Activated CD4-positive, alpha-beta T cell treated with anti-CD3 and anti-CD28 coated beads for 36 hours (primary cell): ENCODE measurements at places on chromosomes 3 and 15. TPM values are rescaled to one million over a fixed set of nuclear protein-coding genes. Genes with fewer than 3 reads are reported as not detected.

- no peak overlapping the region for H3K4me3 ChIP-seq
- no peak for DNase-seq
- H3K27me3 ChIP-seq: peaks cover 4% of the 10 kb centered on the region
- no peak overlapping the region for H3K27ac ChIP-seq
- H3K4me1 ChIP-seq: no peaks in the 10 kb centered on the region
Observed at GRCh38 chr3:5079761-5080160, 42.3 kb upstream of the ARL8B start.

- no peak overlapping the region for H3K27ac ChIP-seq
- no peak for DNase-seq
- no peaks in the 10 kb centered on the region for H3K4me1 ChIP-seq
- no peaks in the 10 kb centered on the region for H3K27me3 ChIP-seq
- no peak overlapping the region for H3K4me3 ChIP-seq
Observed at GRCh38 chr3:78732893-78733292, 1034.9 kb downstream of the ROBO1 start.

DNA sequence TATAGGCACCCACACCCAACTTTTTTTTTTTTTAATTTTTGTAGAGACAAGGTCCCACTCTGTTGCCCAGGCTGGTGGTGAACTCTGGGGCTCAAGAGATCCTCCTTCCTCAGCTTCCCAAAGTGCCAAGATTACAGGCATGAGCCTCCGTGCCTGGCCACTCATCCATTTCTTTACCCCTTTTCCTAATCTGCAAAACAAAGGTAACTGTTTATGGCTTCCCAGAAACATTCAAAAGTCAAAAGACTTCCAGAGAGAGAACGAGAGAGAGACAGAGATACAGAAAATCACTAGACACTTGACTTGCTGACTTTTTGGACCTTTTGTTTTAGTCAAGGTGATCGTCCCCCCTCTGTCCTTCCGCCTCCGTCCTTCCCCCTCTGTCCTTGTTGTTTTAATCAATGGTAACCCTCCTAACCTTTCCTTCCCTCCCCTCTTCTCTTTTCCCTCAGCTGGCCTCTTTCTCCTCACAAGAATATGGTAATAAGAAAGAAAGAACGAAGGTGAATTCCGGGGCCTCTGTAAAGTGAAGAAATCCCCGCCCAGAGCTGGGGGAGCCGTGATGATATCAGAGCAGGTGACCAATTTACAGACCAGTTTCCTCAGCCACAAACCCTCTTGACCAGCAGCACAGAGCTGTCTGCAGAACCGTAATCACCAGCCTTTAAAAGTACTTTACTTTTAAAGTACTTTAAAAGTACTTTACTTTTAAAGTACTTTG, 21.9 kb downstream of the KLHL6 start:
- H3K36me3 ChIP-seq: peaks cover 35% of the 10 kb centered on the region
- H3K27ac ChIP-seq: peak overlapping the region; percentile 45
- H3K27me3 ChIP-seq: no peaks in the 10 kb centered on the region
- no peak overlapping the region for H3K4me3 ChIP-seq

DNA sequence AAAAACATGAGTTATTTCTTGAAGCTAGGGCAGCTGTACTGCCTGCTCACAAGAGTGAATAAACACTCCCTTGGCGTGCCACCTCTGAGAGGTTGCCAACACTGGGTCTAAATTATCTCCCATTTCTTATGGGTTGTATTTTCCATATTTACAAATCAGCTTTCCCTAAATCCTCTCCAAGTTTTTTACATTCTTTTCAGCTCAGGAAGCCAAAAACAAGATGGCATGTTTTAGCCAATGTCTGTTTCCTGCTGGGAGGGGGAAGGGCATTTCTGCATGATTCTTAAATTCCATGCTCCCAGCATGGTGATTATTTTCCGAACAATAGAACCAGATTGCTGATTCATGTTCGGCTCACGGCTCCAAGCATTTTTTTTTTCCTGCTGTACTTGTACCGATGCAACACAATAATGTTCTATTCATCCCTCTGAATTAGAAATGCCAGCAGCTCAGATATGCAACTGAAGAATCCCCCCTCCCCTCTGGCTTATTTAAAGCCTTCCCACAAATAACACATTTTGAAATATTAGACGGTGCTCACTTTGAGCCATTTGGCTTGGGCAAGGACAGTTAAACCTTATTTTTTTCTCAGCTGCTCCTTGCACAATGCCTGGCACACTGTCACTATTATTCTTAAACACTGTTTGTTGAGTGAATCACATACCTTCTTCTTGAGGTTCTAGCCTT, 252.5 kb downstream of the THRB start:
- no peak overlapping the region for H3K27ac ChIP-seq
- no peaks in the 10 kb centered on the region for H3K36me3 ChIP-seq
- H3K4me1 ChIP-seq: no peaks in the 10 kb centered on the region
- H3K4me3 ChIP-seq: no peak overlapping the region
- no peak for DNase-seq

DNA sequence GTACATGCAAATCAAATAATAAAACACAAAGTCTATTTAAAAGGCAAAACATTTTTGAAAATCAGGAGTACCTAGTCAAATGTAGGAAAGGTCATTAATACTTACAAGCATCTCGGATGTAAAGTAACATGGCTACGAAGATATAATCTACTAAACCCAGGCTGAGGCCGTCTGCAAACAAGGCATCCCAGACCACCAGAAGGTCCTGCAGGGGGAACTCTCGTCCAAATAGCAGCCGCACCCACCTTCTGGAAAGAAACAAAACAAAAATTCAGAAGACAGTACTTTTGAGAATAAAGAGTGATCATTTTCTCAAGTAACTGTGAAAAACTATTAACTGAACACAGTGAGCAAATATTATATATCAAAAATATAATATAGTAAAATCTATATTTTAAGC, 423.1 kb downstream of the PLCL2 start:
- no peak overlapping the region for H3K4me3 ChIP-seq
- DNase-seq: no peak
- H3K27me3 ChIP-seq: no peaks in the 10 kb centered on the region
- no peak overlapping the region for H3K27ac ChIP-seq

GRCh38 chr15:100806157-100806556, 73.5 kb upstream of the ALDH1A3 start:
- H3K27me3 ChIP-seq: no peaks in the 10 kb centered on the region
- no peak overlapping the region for H3K4me3 ChIP-seq
- no peaks in the 10 kb centered on the region for H3K4me1 ChIP-seq
- DNase-seq: no peak

DNA sequence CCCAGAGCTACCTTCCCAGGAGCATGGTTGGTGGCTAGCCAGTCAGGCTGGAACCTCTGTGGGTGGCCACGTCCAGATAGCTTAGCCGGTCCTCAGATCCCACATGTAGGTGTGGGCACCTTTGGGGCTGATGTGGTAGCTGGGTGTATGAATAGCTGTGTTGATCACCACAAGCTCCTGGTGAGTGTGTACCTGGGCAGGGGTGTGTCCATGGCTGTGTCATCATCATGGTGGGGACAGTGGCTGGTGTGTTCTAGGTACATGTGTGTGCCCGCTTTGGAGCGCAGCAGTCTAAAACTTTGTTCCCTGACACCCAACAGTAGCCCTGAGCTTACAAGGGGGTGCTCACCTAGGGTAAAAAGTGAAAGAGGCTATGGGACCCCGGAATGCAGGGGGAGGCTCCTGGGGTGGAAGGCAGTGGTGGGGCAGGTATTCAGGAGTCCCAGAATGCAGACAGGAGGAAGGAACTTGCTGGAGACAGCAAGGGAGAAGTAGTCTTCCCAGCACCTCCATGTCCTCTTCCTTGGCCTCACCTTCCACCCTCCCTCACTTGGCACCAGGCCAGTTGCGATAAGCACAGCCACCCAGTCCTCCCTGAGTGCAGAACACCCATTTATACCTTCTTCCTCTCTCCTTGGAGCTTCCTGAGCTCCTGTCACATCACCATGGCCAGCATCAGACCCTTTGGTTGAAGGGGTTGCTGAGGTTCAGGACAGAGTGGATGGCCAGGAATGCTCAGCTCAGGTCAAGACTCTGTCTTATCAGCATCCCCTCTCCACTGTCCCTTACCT, 1.2 kb downstream of the CISH start:
- H3K4me3 ChIP-seq: peak overlapping the region; percentile 96
- peak overlapping the region; percentile 100 for H3K27ac ChIP-seq
- H3K36me3 ChIP-seq: peaks cover 95% of the 10 kb centered on the region
- H3K27me3 ChIP-seq: no peaks in the 10 kb centered on the region
- peaks cover 36% of the 10 kb centered on the region for H3K4me1 ChIP-seq

DNA sequence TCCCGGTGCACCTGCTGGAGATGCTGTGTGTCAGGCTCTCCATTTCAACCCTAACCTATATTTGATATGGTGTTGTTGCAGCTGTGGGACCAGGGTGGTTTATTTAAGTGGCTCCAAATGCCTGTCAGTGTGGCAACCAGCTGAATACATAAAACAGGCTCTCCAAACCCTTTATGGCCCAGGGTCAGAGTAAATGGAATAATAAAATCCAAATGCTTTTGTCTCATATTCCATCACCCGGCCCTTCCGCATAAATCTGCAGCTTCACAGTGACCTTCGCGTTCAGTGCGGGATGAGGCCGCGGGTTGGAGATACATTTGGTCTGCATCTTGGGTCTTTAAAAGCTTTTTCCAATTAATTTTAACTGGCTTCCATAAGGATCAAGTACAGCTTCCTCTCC, 382.1 kb upstream of the NR2F2 start:
- H3K36me3 ChIP-seq: no peaks in the 10 kb centered on the region
- H3K27me3 ChIP-seq: peaks cover 3% of the 10 kb centered on the region
- no peak overlapping the region for H3K27ac ChIP-seq
- DNase-seq: no peak
- no peaks in the 10 kb centered on the region for H3K4me1 ChIP-seq

DNA sequence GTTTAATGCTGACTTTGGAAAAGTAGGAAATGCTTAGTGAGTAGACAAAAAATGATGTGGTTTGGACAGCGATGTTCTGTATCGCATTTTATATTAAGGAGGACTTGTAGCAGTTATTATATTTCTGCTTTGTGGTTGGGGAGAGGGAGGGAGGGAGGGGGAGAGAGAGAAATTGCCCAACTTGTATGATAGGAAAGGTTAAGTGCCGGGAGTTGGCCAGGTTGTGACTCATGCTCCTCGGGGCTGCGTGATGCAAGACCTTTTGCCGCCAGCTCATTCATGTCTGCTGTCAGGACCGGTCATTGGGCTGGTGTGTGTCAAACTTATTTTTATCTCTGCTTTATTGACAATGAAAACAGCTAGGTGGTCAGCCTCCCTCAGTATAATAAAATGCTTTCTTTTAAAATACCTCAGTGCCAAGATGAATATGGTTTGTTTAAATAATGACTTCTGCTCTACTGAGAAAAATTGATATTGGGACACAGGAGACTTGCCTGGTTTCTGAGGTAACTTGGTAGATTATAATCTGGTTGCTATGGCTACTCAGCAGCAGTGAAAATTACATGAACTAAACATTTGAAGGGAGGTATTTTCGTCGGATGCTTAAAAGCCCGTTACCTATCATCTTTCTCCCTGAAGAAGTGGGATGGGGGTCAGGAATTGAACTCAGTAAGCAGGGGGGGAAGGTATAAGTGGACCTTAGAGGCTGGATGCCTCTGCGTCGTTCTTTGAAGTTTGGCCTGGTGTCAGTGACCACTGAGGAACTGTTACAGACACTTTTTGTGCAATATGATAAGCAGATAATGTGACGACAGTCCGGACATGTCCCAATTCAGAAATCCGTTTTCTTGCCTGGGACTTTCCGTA, 90.7 kb downstream of the FNDC3B start:
- H3K4me3 ChIP-seq: no peak overlapping the region
- peaks cover 43% of the 10 kb centered on the region for H3K4me1 ChIP-seq
- DNase-seq: peak; percentile 72
- H3K27ac ChIP-seq: peak overlapping the region; percentile 56
- H3K27me3 ChIP-seq: no peaks in the 10 kb centered on the region

DNA sequence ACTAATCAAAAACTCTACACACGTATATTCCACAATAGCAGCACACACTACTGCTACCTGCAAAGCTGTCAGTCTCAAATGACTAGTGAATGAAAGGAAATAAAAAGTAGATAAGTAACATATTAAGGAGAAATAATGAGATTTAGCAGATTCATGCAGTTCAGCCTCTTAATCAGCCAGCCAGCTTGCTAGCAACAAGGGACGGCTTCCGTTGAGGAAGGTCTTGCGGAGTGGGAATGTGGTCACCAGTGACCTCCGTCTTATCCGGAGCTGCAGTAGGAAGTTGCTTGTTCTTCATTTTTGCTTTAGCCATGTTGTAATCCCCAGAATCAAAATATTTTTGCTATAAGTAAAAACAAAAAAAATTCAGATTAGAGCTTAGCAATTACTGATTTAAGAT, 17.1 kb downstream of the ARPP19 start:
- no peak overlapping the region for H3K4me3 ChIP-seq
- DNase-seq: no peak
- H3K36me3 ChIP-seq: peaks cover 58% of the 10 kb centered on the region
- no peak overlapping the region for H3K27ac ChIP-seq
- H3K27me3 ChIP-seq: no peaks in the 10 kb centered on the region

GRCh38 chr3:52983336-52983807, 62.5 kb downstream of the SFMBT1 start:
- peak overlapping the region; percentile 95 for H3K27ac ChIP-seq
- peaks cover 44% of the 10 kb centered on the region for H3K4me1 ChIP-seq
- peak; percentile 86 for DNase-seq
- H3K27me3 ChIP-seq: no peaks in the 10 kb centered on the region

The PSMA4 gene
- total RNA-seq: 273 TPM

The CORO2B gene
- 0.09 TPM for total RNA-seq

The C15orf40 gene
- total RNA-seq: 20.2 TPM

The PLA2G4D gene
- not detected for total RNA-seq

The EPB42 gene
- not detected for total RNA-seq
